ENCODE measurements at places on chromosomes 16 and 17.

DNA sequence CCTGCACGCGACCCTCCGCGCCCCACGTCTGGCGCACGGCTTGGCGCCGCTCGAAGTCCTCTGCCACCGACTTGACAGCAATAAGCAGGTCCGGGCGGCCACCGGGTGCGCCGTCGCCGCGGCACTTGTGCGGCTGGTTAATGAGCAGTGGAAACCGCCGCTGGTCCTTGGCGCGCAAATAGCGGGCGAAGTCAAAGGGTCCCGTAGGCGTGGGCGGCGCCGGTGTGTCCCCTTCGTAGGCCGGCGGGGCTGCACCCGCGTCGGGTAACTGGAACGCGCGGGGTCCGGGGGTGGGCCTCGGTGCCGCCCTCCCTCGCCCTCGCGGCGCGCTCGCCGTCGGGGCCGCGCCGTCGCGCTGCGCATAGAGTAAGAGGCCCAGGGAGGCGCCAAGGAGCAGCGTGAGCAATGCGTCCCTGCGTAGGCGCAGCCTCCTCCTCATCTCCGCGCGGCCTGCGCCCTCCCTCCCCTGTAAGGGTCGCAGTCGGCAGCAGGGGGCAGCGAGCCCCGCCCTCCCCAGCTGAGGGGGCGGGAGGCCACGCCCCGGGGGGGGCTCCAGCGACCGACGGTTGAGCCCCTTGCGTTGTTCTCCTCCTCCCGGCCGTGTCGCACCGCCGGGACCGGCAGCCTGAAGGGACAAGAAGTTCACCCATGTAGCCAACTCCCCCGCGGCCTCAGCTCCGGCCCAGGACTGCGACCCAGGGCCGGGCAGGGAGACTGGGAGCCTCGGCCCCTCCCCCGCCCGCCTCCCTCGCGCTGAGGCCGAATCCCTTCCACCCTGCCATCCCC, 558 bp downstream of the B3GNT9 start:
- H3K27ac ChIP-seq = peak overlapping the region; percentile 86
- H3K4me1 ChIP-seq = peaks cover 23% of the 10 kb centered on the region
- peak overlapping the region; percentile 85 for H3K4me3 ChIP-seq
- H3K36me3 ChIP-seq = peaks cover 8% of the 10 kb centered on the region

GRCh38 chr16:49800441-49800840, 55.5 kb downstream of the ZNF423 start:
- no peaks in the 10 kb centered on the region for H3K36me3 ChIP-seq
- no peak for DNase-seq
- no peaks in the 10 kb centered on the region for H3K4me1 ChIP-seq
- H3K4me3 ChIP-seq = no peak overlapping the region
- peaks cover 9% of the 10 kb centered on the region for H3K27me3 ChIP-seq

GRCh38 chr16:87070657-87071056, 246.5 kb downstream of the C16orf95 start:
- DNase-seq = no peak
- peaks cover 22% of the 10 kb centered on the region for H3K27me3 ChIP-seq
- no peak overlapping the region for H3K27ac ChIP-seq
- H3K36me3 ChIP-seq = no peaks in the 10 kb centered on the region
- H3K4me1 ChIP-seq = no peaks in the 10 kb centered on the region

DNA sequence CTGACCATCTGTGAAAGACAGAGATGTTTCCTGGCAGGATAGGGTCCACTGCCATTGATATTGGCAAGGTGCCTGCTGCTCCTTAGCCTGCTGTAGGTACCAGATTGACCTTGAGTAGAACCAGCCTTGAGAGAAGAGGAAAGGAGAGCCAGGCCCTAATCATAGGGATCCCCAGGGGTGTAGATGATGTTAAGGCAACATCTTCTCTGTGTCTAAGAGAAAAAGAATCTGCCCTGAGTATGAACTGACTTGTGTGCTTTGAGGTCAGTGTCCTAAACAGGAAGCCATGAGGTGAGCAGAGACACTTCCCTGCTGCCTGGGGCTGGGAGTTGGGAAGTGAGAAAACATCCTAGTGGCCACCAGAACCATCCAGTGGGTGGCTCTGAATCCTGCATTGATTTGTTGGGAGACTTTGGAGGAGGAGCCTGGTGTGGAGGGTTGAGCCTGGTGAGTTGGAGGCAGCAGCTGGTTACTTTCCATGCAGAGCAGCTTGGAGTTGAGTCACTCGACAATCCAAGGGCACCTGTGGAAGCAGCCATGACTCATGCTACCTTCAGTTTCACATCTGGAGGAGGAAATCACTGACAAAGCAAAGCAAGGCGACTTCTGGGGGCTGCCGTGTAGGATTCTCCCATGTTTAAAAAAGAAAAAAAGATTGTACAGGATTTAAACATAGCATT, 47.8 kb downstream of the BMERB1 start:
- H3K4me1 ChIP-seq = peaks cover 35% of the 10 kb centered on the region
- H3K27me3 ChIP-seq = no peaks in the 10 kb centered on the region
- peaks cover 9% of the 10 kb centered on the region for H3K36me3 ChIP-seq
- peak overlapping the region; percentile 64 for H3K4me3 ChIP-seq
- peak; percentile 96 for DNase-seq

DNA sequence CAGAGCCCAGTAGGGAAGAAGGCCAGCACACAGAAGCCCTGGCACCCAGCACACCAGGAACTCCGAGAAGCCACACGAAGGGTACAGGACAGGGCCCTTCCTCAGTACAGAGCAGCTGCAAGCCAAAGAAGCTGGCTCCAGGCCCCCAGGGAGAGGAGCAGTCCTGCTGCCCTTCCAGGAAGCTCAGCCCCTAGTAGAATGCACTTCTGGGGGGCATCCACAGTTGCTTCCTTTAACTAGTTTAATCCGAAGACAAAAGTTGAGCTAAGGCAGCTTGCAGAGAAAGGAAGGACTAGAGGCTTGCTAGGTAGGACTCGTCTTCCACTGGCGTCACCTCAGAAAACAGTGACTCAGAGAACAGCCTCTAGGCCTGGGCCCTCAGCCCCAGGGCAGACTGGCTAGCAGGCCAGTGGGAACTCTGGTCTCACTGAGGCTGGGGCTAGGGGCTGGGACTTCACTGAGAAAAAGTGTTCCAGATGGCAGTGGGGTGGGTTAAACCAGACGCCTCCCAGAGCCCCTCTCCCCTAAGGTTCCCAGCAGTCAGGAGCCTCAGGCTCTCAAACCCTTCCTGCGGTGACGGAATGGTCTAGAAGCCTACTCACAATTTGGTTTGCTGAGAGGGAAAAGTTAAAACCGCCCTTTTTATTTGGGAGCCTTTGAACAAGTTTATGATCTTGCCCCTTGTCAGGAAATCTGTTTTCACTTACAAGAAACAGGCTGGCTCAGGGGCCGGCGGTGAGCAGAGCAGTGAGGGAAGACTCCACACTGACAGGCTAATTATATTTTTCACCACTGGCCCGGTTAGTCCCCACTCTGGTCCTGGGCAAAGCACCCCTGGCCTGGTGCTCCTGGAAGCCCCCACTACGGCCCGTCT, 41.4 kb downstream of the ACTG1 start:
- H3K4me3 ChIP-seq = peak overlapping the region; percentile 68
- H3K4me1 ChIP-seq = peaks cover 19% of the 10 kb centered on the region

GRCh38 chr17:28675490-28675889, 13.5 kb downstream of the SUPT6H start:
- no peak for DNase-seq
- H3K27ac ChIP-seq = no peak overlapping the region
- no peak overlapping the region for H3K4me3 ChIP-seq
- no peaks in the 10 kb centered on the region for H3K4me1 ChIP-seq
- peaks cover 38% of the 10 kb centered on the region for H3K36me3 ChIP-seq

DNA sequence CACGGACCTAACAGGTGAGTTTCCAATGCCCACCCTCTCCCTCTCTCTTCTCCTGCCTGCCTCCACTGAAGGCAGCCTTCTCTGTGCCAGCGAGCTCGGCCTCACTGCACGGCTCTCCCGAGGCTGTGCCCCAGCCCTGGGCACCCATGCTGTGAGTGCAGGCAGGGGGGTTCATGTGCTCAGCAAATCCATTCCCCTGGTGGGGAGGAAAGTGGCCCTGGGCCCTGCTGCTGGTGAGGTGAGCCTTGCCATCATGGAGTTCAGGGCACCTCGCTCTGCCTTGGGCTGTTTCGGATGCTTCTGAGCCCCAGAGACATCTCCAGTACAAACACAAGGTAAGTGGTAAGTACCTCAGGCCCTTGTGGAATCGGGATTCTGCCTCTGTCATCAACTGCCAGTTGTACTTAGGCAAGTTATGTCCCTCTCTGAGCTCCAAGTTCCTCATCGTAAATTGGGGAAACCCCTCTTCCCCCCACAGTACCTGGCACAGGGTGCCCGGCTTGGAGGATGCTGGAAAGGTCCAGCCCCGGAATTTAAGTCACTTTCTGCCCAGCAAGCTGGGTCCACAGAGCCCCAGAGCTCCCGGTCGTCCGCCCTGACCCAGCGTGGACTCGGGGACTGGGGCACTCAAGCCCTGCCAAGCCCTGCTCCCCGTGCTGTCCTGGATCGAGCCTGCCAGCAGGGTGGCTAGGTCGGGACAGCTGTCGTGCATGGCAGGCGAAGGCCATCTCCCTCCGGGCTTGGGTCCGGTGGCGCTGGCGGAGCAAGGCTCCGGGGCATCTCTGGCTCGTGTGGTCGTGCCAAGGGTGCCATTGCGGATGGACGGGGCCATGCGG, 684 bp upstream of the NUDT16L1 start:
- no peaks in the 10 kb centered on the region for H3K36me3 ChIP-seq
- no peak for DNase-seq
- peak overlapping the region; percentile 65 for H3K27ac ChIP-seq
- H3K27me3 ChIP-seq = peaks cover 9% of the 10 kb centered on the region
- peaks cover 16% of the 10 kb centered on the region for H3K4me1 ChIP-seq

DNA sequence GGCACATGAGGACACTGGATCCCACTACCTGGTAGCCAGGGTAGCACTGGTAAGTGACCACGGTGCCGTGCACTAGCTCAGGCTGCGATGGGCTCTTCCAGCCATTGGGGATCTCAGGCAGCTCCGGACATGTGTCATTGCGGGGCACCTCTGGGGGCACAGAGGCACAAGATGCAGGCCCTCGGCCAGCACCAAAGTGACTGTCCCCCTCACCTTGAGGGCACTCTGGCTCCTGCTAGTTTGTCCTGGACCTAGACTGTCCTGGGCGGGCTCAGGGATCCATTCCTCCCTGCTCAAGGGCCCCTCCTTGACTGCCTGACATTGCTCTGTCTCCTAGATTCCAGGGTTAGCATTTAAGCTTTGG, 6.7 kb upstream of the PHF12 start:
- H3K36me3 ChIP-seq = no peaks in the 10 kb centered on the region
- no peak for DNase-seq
- no peak overlapping the region for H3K27ac ChIP-seq
- 0 out of 2 replicates have a peak, but pooled peaks cover 2% of the 10 kb centered on the region for H3K4me1 ChIP-seq
- no peak overlapping the region for H3K4me3 ChIP-seq
- peaks cover 17% of the 10 kb centered on the region for H3K27me3 ChIP-seq

All from HFFc6 (cell line).